ENCODE measurements at places on chromosomes 5 and 9. TPM values are rescaled to one million over a fixed set of nuclear protein-coding genes. Genes with fewer than 3 reads are reported as not detected.

DNA sequence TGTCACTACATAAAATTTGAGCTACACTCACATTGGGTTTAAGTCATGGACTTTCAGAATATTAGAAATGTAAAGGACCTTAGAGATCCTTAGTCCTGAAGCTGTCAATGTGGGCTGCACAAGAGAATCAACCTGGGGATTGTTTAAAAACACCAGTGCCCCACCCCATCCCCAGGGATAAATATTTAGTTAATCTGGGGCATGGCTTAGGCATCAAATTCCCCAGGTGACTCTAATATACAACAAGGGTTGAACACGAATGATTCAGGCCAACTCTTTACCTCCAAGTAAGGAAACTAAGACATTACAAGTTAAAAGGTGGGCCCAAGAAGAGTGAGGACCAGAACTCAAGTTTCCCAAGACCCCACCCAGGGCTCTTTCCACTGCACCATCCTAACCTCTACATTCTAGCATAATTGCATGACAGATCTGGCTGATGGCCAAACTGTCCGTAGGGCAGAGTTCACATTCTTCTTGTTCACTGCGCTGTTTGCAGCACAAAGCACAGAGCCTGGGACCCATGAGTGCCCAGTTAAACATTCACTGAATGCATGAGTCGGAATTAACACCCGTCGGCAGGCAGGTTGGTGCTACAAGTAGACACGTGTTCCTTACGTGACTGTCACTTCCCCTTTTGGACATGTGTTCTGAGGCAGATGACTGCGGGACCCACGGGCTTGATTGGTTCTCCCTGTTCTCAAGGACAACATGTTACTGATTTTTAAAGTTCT, 25.2 kb downstream of the CYFIP2 start:
- DNase-seq, result no peak
- no peak overlapping the region for H3K27ac ChIP-seq
- no peak overlapping the region for H3K4me3 ChIP-seq
- no peaks in the 10 kb centered on the region for H3K4me1 ChIP-seq

DNA sequence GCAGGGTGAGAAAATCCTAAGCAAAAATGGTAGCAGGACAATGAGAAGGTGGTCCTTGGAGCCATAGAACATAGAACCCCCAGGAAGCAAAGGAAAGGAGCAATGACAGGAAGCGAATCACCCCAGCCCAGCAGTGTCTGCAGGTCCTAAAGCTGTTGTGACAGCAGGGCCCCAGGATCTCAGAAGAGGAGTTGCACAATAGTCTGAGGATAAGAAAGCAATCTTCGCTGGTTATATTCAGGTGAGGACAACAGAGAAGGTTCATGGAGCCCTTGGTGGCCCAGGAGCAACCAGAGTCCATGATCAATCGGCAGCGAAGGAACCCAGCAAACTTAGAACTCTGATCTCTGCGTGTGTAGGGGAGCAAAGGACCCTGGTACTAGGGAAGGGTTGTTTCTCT, 234.8 kb upstream of the IRX2 start:
- H3K4me3 ChIP-seq, result no peak overlapping the region
- no peaks in the 10 kb centered on the region for H3K36me3 ChIP-seq
- no peaks in the 10 kb centered on the region for H3K27me3 ChIP-seq
- H3K27ac ChIP-seq, result no peak overlapping the region
- no peak for DNase-seq

DNA sequence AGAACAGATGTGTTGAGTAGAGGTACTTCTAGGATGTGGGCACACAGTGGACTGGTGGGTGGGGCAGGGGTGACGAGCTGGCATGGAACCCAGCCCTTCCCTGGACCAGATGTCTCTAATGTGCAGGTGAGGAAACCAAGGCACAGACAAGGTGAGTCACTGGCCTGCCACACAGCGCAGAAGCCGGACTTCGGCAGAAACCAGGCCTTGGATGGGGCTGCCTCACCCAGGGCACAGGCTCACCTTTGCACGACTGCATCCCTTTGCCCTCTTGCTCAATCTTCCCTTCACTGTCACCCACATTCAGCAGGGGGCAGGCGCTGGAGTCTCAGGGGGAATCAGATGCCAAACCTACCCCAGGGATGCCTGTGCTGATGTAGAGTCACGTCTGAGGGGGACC, 65.4 kb upstream of the LMX1B start:
- H3K27ac ChIP-seq, result no peak overlapping the region
- no peak overlapping the region for H3K4me3 ChIP-seq
- no peaks in the 10 kb centered on the region for H3K4me1 ChIP-seq
- H3K36me3 ChIP-seq, result no peaks in the 10 kb centered on the region

- H3K27me3 ChIP-seq, result no peaks in the 10 kb centered on the region
- no peak overlapping the region for H3K4me3 ChIP-seq
- H3K36me3 ChIP-seq, result no peaks in the 10 kb centered on the region
- DNase-seq, result no peak
Measured at GRCh38 chr5:157582731-157583620, 7.4 kb upstream of the ADAM19 start.

DNA sequence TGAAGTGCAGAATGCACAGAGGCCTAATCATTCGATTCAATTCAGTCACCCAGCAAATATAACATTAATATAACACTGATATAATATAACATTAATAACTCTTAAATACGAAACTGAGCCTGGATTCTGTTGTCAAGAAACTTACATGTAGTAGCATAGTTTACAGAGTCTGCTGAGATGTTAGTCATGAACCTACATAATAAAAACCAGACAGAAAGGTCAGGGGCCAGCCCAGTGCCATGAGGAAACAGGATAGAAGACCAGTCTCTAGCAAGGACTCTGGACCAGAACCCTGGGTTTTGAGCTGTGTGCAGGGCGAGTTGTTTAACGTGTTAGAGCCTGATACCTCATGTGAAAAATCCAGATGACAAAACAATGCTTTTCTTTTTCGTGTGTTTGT, 234.7 kb downstream of the NR2F1-AS1 start:
- H3K4me1 ChIP-seq, result no peaks in the 10 kb centered on the region
- no peak overlapping the region for H3K4me3 ChIP-seq
- H3K36me3 ChIP-seq, result no peaks in the 10 kb centered on the region
- no peaks in the 10 kb centered on the region for H3K27me3 ChIP-seq

DNA sequence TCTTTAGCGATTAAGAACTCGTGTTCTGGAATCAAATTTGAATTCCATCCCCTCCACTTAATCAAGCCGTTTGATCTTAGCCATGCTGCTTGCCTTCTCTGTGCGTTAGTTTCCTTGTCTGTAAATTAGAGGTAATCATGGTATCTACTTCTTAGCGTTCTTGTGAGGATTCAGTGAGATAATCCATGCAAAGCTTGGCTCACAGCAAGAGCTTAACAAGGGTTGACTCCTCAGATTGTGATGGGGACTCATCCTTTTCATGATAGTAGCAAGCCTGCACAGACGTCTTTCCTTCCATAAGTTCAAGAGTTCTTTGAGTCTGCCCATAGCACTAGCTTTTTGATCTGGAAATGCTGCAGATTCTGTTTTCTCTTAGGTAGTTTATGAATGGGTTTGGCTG, 72.8 kb downstream of the TRIO start:
- H3K27ac ChIP-seq, result peak overlapping the region; percentile 73
- H3K36me3 ChIP-seq, result no peaks in the 10 kb centered on the region
- peaks cover 85% of the 10 kb centered on the region for H3K4me1 ChIP-seq
- H3K27me3 ChIP-seq, result no peaks in the 10 kb centered on the region
- H3K4me3 ChIP-seq, result no peak overlapping the region

- H3K27ac ChIP-seq, result no peak overlapping the region
- no peak for DNase-seq
- peaks cover 6% of the 10 kb centered on the region for H3K4me1 ChIP-seq
- H3K4me3 ChIP-seq, result no peak overlapping the region
- no peaks in the 10 kb centered on the region for H3K36me3 ChIP-seq
Measured at GRCh38 chr5:124394700-124395245, 351.7 kb downstream of the ZNF608 start.

DNA sequence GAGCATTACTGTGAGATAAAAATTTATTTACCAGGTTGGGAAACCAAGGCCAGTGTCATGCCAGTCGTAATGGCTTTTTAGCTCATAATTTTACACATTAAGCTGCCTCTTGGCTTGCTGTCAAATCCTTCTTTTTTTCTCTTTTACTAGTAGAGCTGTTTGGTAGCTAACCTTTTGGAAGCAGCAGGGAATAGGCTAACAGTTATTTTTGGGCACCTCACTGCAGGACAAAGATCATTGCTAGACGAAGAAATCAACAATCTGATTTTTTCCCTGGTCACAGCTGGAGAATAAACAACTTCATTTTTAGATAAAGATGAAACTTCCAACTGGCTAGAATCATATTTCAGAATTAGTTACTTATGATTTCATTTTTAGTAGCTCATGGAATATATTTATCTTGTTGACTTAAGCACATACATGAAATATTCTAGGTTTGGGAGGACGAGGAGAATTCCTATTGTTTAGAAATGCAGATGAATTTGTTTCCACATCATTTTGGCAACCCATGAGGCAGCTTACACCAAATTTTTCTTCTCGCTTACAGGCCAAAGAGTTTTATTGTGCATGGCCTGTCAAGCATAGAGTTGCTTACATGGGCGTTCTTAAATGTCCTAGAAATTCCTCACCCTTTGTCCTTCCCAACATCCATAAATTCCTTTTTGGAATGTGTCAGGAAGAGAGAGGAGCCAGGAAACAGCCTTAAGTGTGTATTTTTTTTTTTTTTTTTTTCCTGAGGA, 19.6 kb downstream of the TNC start:
- no peaks in the 10 kb centered on the region for H3K36me3 ChIP-seq
- H3K27me3 ChIP-seq, result no peaks in the 10 kb centered on the region
- peaks cover 67% of the 10 kb centered on the region for H3K4me1 ChIP-seq
- peak overlapping the region; percentile 77 for H3K27ac ChIP-seq

The SMIM15 gene
- polyA plus RNA-seq, result 43.3 TPM

The PCA3 gene
- not detected for polyA plus RNA-seq

The SAXO1 gene
- 0.01 TPM for polyA plus RNA-seq

The GGTA1 gene
- 3.6 TPM for polyA plus RNA-seq

All from sigmoid colon (tissue), 7 donors.